Nucleus accumbens (tissue), 56 donors: ENCODE measurements at places on chromosomes 16 and 17.

DNA sequence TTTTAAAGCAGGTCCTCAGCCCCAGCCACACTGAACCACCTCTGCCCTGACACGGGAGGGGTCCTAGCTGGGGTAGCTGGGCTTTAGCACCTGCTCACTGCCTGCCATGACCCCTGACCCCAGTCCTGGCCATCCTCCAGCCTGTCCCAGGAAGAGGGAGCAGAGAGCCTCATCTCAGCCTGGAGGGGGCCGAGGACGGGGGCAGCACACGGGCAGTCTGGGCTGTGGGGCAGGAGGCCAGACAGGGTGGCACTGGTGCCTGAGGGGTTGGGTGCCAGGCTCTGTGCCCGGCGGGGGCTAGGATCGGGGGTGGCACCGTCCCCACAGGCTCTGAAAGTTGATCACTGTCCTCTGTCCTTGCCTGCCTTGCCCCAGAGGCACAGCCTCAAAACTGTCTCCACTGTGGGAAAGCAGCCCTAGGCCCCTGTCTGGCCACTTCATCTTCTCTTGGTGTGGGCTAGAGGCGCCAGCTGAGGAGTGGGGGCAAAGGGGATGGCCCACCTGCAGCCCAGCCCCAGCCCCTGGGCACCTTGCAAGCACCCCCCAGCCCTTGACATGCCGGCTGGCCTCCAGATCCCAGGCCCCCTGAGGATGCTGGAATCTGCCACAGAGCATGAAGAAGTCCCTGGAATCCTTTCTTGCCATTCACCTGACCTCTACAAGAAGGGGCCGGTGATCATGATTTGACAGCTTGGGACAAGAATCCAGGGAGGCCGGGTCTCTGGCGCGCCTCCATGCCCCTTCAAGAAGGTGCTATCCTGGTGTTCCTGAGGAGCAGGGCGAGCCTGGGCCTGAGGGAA is 15.7 kb downstream of the ENDOV start:
- no peak for DNase-seq

- DNase-seq, result no peak
Measured at GRCh38 chr17:72426948-72427760, 306.3 kb downstream of the SOX9 start.

- DNase-seq, result no peak
Measured at GRCh38 chr17:56499799-56500388, 93.6 kb upstream of the NOG start.

DNA sequence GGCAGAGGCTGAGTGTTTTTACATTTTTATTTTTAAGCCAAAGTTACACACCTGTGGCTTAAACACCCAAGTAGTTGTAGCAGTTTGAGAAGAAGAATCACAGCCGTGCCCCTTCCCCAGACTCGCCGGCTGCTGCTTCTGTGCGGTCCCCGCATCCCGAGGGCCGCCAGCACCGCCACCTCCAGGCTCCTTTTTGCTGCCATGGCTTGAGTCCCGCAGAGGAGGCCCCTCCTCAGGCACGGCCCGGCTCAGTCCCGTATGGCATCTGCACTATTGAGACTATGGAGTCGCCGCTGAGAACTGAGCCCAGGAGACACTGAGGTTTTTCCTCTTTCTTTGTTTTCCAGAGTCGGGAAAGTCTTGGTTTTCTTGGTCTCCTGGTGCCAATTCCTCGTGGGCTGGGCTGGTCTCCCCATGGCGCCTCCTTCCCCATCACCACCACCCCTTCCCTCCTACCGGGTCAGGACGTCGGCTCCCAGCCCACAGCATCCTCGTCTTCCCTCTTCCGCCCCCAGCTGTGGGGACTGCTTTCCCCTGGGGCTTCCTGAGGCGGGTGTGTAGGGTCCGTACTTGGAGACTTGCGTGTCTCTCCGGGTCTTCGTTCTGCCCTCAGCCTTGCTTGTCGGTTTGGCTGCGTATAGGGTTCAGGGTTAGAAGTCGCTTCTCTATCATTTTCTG is 32.6 kb upstream of the CDH15 start:
- no peak for DNase-seq

DNA sequence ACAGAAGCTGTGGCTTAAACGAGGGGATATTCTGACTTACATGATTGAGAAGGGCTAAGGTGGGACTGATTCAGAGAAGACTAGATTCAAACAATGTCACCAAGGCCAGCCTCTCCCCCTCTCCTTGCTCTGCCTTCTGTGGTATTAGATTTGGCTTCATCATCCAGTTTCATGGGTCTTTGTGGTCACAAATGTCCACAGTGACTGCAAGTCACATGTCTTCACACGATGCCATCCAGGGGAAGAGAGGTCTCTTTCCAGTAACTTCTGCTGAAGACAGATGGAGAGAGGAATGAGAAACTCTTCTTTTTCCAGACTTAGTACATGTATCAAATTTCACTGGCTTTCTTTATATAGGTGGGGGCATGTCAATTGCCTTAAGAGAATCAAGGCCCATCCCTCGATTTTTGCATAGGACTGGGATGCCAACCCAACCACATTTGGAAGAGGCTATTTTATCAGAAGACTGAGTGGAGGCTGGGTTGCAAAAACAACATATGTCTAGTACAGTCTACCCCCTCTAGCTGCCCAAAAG is 57.3 kb upstream of the HNF1B start:
- DNase-seq, result no peak

GRCh38 chr16:85253084-85253941 is 141.0 kb upstream of the CIBAR2 start:
- DNase-seq, result peak; percentile 48
